ENCODE measurements at places on chromosomes 7 and 10.

DNA sequence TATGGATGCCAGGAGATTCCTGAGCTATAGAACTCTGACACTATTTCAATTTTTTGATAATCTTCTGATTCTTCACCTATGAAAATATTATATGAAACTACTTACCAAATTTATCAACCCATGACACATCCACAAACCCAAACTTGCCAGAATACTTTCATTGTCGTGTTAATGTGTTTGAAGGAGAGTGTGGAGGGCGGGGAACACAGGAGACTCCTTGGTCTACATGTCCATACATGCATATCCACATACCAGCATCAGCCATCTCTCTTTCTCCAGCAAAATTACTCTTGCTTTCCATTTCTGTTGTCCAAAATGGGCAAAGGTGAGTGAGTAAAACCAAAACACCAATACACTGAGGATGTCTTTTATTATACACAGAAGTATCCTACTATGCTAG, 23.5 kb upstream of the BPGM start:
- no peak for DNase-seq

- DNase-seq, result no peak
These were observed 232.7 kb downstream of the IMMP2L start for GRCh38 chr7:111329367-111330234.

GRCh38 chr10:129754211-129755050, 209.6 kb downstream of the EBF3 start:
- DNase-seq, result no peak

- no peak for DNase-seq
These were observed 258.4 kb downstream of the EXOC4 start for GRCh38 chr7:133511252-133511651.

DNA sequence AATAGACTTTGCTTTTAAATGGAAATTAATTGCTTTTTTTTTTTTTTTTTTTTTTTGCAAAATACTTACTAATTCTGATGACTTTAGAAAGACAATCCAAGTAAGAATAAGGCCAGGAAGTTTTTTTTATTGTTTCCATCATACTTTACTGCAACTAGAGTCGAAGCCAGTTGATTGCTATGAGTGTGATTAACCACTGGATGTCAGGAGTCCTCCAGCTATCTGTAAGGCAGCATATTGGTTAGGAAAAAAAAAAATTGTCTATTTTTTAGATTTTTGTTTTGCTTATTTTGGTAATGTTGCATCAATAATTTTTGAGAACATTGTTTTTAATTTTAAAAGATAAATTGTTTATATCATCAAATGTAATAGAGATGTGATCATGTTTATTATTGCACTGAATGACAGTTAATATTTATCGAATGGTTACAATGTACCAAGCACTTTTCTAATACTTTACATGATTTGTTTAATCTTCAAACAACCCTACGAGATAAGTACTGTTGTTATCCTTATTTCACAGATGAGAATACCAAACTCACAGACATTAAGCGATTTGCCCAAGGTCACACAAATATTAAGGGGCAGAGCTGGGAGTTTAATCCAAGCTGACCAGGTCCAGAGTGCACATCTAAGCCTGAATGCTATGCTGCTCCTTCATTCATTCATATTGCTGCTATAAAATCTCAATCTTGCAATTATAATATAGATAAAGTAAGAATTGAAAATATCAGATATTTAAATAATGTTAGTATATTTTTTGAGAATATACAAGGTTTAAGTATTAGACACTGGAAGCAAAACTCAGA, 19.9 kb upstream of the LMOD2 start:
- no peak for DNase-seq

GRCh38 chr7:113367041-113367586, 248.8 kb upstream of the SMIM30 start:
- no peak for DNase-seq

- no peak for DNase-seq
These were observed 167.4 kb upstream of the SH2B2 start for GRCh38 chr7:102119213-102119651.
